ENCODE measurements at places on chromosomes 1 and 21.

DNA sequence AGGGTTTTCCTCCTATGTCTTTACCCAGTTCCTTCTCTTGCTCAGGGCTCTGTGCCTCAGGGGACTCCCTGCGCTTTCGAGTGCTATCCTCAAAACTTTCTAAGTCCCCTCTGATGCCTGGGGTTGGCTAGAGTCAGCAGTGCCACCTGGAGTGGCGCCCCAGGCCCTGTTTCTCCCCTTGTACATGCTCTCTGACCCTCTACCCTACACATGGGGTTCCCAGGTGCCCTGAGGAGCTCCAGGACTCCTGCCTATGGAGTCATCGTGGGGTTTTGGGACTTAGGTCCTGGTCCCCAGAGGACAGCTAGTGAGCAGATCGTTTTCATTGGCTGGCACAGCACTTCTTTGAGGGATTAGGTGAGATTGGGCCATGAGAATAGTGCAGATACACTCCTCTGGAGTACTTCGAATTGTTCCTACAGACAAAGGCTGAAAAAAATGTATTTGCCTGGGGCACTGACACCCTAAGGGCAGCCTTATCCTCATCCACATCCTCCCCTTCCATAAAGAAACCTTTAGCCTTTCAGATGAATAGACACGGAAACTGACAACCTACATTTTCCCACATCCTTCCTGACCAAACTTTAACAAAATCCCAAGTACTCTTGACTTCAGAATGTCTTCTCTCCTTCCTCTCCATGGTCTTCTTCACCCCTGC, 41.5 kb downstream of the LGR6 start:
- DNase-seq: no peak

DNA sequence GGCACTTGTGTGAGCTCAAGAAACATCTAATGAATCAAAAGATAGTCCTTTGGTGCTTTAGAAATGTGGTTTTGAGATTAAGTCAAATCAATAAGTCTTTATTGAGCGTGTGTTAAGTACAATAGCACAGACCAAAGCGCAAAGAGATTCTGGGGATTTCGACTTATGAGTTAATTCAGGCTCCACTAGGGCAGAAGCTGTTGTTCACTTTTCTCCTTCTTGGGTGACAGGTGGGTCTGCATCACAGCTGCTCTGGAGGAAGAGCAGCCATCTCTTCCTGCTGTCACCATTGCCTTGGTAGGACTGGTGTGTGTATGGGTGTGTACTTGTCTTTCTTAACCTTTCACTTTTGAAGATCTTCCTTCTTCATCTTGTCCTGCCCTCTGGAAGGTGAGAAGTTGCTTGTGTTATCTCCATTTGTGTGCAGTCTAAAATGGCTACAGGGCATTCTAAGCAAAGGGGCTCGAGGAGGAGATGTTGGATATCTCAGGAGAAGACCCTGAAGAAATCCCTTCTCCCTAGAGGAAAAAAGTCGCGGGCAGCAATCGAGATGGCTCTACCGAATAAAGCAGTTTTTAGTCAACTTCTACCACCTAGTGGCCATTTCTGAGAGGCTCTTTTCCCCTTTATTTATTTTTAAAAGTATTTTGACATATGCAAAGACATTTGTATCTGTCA, 22.9 kb upstream of the DISC1 start:
- peak; percentile 47 for DNase-seq

GRCh38 chr1:119535381-119535780, 28.4 kb downstream of the HSD3B1 start:
- no peak for DNase-seq

DNA sequence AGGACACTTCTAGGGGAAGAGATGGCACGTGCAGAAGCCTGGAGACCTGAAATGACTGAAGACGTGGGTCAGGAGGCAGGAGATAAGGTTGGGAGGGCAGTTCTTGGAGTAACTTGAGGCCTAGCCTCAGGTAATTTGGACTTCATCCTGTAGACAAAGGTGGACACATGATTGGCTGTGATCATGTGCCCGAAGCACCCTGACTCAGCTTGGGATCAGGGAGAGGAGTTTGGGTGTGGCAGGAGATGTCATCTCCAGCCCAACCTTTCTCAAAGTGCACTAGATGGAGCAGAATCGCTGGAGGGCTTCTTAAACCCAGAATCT, 1.5 kb downstream of the SLC66A1 start:
- no peak for DNase-seq

DNA sequence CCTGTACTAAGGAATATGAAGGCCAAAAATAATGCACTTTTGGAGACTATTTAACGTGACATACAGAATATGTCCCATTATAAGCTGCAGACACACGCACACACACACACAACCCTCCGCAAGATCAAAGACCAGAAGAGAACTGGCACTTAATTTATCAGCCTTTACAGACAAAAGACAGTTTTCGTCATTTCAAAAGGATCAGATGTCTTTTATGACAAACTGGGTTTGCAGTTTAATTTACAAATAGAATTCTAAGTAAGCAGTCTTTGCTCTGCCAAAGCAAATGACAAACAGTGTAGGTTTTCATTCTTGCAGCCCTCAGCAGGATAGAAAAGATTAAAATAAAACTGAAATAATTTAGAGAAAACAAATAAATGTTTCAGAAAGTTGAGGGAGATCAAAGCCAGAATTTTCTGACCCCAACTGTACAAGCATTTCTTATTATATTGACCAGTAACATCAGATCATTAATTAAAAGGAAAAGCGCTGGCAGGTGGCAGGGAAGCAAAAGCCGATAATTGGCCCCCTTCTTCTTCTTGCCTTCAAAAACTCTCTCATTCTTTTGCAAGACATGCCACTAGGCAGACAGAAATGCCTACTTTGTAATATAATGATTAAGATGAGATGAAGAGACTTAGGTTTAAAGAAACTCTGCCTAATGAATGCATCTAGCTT, 169.0 kb downstream of the DENND1B start:
- no peak for DNase-seq

DNA sequence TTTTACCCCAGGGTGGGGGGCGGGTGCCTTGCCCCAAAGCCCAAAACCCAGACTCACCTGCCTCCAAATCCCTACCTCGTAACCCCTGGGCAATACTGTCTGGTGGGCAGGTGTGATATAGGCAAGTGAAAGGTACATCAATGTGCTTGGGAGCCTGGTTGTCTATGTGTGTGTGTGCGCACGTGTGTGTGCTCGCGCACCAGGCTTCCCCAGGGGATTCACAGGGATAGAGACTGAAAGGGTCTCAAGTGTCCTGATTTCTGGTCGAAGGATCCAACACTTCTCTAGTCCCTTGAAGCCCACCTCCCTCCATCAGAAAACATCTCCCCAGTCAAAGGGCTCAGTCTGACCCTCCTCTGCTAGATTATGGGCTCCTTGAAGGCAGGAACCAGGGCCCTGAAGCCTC, 28.9 kb upstream of the EPB41 start:
- DNase-seq: peak; percentile 9

GRCh38 chr1:9985001-9985400, 12.0 kb upstream of the RBP7 start:
- no peak for DNase-seq

DNA sequence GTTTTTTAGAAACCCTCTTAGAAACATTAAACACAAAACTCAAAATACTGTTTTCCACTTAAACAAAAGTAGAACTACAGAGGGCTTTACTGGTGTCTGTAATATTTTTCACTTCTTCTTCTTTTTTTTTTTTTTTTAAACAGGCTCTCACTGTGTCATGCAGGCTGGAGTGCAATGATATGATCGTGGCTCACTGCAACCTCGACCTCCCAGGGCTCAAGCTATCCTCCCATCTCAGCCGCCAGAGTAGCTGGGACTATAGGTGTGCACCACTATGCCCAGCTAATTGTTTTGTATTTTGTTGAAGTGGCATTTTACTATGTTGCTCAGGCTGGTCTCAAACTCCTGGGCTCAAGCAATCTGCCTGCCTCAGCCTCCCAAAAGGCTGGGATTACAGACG, 194.8 kb downstream of the DAB1 start:
- DNase-seq: no peak
